ENCODE measurements at places on chromosomes 7 and 10. TPM values are rescaled to one million over a fixed set of nuclear protein-coding genes. Genes with fewer than 3 reads are reported as not detected.

DNA sequence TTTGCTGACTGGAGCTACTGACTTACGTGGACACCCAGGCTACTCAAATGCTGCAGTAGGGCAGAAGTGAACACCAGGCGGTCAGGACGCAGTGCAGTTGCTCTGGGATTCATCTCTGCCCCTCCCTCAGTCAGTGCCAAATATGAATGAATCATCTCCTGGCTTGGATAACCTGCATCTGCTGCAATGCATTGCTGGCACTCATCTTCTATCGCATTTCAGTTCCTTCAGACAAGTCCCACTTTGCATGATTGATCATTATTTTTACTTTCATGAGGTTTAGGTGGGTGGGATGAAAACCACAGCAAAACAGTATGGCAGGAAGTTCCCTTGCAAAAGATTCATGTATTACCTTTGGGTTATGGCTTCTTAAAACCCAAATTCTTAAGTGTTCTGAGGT is 224.6 kb upstream of the NRP1 start:
- H3K4me3 ChIP-seq = no peak overlapping the region
- no peaks in the 10 kb centered on the region for H3K36me3 ChIP-seq
- no peak overlapping the region for H3K27ac ChIP-seq

- DNase-seq = no peak
- no peaks in the 10 kb centered on the region for H3K4me1 ChIP-seq
- no peaks in the 10 kb centered on the region for H3K27me3 ChIP-seq
- no peak overlapping the region for H3K27ac ChIP-seq
These were observed 125.0 kb upstream of the PPP2R2D start for GRCh38 chr10:131775833-131776232.

DNA sequence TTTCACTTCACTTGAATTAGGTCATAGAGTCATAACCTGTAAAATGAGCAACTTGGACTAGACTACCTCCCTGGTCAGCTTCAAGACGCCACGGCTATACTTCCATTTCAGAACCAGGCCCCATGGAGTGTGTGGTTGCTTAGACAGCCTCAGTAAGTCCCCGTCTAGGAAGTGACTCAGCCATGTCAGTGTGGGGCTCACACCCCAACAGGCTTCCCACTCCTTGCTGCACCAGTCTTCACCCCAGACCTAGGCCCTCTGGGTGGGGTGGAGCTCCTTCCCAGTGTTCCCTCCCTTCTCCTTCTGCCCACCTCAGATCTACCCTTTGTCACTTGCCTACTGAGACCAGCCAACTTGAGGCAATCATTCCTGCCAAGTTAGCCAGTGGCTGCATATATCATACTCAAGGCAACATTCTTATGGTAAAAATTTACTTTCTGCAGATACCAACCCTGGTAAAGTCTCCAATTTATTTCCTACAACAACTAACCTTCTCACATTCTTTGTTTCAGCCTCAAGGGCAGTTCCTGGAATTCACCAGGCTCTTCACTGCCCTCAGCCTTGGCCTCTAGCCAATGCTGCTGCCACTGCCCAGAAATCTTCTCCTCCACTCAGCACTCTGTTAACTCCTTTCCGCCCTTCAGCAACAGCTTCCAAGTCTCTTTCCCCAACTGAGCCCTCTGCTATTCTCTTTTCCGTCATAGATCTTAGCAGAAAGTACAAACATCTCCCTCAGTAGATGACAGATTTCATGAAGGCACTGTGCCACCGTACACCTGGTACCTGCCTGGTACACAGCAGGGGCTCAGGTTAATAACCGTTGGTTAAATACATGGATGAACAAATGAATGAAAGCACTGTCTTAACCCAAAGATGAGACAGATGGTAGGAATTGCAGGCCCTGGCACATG is 31.3 kb upstream of the ZNRF2 start:
- no peak overlapping the region for H3K27ac ChIP-seq
- no peak overlapping the region for H3K4me3 ChIP-seq
- no peak for DNase-seq
- H3K36me3 ChIP-seq = no peaks in the 10 kb centered on the region
- H3K27me3 ChIP-seq = no peaks in the 10 kb centered on the region

DNA sequence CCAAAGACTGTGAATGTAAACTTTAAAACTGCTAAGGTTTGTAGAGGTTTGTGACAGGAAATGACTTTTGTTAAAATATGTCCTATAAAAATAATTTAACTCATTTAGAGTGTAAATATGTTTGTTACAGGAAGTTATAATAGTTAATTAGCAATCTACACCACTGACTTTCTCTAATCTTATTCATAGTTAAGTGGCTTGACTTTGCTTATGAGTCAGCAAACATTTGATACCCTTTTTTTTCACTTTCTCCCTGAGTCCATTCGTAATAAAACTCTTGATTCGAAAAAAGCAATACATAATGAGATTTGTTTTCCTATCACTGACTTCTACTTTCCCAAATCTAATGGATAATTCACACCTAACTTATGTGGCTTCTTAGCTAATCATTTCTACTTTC is 317.7 kb upstream of the SEMA3C start:
- H3K36me3 ChIP-seq = no peaks in the 10 kb centered on the region
- H3K27ac ChIP-seq = no peak overlapping the region
- no peak for DNase-seq
- H3K4me1 ChIP-seq = no peaks in the 10 kb centered on the region
- H3K27me3 ChIP-seq = no peaks in the 10 kb centered on the region

Gene CACNA2D1
- not detected for polyA plus RNA-seq

Gene CYP2E1
- 0.09 TPM for polyA plus RNA-seq

Gene CNOT4
- polyA plus RNA-seq = 12.0 TPM

Gene EFCAB10
- not detected for polyA plus RNA-seq

Measured in CD4-positive, CD25-positive, alpha-beta regulatory T cell (primary cell).